Epithelial cell of proximal tubule (primary cell): ENCODE measurements at places on chromosomes 1 and 21. TPM values are rescaled to one million over a fixed set of nuclear protein-coding genes. Genes with fewer than 3 reads are reported as not detected.

DNA sequence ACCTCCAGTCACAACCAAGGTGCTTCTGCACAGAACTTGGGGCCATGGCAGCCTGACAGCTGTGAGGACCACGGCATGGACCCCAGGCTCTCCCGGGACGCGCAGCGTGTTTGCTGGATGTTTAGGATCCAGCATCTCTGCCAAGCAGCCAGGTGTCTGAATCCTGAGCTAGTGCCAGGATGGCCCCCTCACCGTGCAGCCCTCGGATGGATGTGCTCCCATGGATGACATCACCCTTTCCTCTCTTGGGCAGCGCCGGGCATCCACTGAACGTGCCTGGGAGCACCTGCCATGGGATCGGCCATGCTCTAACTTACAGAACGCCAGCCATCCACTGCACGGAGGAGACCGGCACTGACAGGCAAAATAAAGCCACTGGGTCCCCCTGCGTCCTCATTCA is 53.9 kb downstream of the PRDM15 start:
- no peak for DNase-seq

DNA sequence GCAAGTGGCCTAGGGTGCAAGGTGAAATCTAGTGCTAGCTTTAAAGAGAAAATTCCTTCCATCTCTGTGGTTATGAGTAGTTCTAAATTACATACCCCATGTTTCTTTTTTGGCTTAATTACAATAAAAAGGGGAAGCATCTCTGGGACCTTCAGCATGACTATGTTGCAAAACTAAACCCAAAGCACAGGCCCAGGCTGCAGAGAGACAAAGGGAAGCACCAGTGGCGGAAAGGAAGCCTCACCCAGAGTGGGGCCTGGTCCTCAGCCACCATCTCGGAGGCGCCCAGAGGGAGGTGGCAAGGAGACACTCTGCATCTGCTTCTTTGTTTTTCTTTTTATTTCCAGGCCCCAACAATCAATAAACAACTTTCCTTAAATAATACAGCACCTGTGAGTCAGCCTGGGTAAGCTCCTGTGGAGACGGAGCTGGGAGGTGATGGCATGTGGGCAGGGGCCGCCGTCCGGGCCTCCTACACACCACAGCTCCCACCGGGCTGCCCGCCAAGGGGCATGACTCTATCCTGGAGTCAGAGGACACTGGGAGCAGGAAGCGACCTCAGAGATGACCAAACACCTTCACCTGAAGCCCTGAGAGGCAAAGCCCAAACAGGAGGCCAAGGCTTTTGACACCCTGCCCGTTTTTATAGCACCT is 21.7 kb downstream of the ITPKB start:
- DNase-seq = no peak

DNA sequence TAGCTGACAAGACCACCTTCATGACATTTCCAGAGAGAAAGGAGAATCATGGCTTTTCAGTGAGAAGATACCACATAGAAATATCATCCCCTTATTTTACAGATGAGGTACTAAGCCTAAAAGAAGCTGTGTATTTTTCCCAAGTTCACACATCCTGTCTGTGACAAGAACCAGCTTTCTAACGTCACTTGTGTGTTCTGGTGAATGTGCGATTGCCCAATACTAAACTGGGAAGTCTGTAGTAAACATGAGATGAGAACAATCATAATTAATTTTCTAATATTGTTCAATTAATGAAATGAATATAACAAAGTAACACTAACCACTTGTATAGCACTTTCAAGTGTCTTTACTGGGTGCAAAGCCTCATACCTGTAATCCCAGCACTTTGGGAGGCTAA is 46.0 kb downstream of the PTGER3 start:
- DNase-seq = no peak

GRCh38 chr1:208083715-208084085 is 160.5 kb downstream of the PLXNA2 start:
- no peak for DNase-seq

DNA sequence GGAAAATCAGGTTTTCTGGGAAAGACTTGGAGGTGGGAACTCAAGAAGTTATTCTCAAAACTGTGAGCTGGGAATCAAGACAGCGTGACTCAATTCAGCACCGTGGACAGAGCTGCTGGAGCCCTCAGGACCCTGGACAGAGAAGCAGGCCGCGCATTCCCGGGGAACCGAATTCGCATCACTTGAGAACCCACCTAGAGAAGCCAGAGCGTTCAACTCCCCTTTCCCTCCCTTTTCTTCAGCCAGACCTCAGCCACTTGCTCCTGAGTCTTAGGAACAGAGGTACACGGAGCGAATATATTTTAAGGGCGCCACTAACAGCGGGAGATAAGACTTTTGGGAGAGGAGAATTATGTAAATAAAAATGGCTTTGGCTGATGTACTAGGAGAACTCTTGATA is 2.0 kb upstream of the LIN28A start:
- no peak for DNase-seq

- DNase-seq = peak; percentile 15
Measured at GRCh38 chr1:194052514-194053338, 866.3 kb upstream of the B3GALT2 start.

GRCh38 chr1:86481966-86482365 is 13.2 kb downstream of the CLCA1 start:
- DNase-seq = no peak

DNA sequence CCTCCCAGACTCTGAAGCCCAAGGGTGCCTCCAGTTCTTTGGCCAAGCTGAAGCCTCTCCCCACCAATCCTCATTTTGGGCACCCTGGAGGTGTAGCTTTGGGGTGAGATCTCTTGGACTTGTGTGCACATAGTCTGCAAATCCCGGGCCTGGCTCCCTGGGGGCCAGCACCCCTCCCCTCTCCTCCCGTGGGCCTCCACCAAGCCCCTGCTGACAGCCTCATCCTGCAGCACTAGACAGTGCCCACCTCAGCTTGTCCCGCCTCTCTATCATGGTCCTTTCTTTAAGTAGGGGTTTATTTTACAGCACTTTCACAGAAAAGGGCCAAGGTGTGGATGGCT is 3.2 kb downstream of the GJC2 start:
- DNase-seq = no peak

The MYOCOS gene
- 0.07 TPM in 1 of 2 replicates, not detected in the other for total RNA-seq

- no peak for DNase-seq
Measured at GRCh38 chr1:12620488-12620865, 2.5 kb upstream of the DHRS3 start.

DNA sequence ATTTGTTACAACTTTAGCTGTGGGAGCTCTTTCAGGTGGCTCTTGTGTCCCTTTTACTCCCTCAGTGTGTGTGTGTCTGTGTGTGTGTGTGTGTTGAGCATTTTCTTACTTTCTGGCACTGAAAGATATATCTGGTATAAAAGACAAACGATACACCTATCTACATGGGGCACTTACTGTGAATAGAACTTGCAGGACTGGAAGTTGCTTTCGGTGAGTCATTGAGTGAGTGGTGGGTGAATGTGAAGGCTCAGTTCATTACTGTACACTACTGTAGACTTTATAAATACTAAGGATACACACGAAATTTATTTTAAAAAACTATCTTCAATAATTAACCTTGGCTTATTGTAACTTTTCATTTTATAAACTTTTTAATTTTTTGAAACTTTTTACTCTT is 38.7 kb downstream of the BTBD8 start:
- no peak for DNase-seq

The ADORA3 gene
- total RNA-seq = not detected in 2 replicates

- DNase-seq = no peak
Measured at GRCh38 chr21:39105341-39105765, 77.9 kb downstream of the PSMG1 start.

DNA sequence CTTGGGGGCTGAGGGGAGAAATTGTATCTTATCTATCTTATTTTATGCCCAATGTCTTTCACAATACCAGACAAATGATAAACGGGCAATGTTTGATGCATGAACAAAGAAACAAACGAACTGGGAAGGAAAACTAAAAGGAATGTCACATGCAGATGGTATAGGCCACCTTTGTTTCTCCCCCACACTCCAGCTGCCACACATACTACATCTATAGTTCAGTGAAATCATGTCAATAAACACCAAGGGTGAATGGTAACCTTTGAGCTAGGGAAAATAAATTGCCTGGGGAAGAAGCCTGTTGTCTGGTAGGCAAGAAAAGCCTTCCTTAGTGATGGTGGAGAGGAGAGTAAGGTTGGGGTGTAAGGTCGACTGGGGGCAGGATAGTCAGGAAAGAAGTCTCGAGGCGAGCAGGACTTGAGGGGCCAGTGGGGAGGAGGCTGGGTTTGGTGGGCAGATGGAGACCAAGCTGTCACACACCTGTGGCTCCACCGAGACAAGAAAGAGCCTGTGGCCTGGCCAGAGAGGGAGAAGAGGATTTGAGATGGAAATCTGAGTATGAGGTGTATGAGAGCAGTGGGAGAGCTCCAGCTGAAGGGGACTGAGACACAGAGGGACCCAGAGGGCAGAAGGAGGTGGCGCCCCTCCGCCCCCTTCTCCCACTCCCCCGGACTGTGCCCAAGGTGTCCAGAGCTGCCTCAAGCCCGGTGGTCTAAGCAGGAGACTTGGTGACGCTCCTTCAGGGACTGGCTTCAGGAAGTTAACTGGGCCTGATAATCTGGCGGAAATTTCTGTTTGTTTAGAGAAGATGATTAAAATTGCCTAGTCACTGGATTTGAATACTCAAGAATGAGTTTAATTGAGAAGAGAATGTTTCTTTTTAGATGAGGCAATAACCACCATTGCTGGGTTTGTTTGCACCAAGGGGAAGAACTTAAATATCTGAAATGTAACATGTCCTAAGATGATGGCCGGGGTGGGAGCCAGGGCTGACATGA is 37.3 kb downstream of the ATF3 start:
- DNase-seq = no peak

GRCh38 chr1:169586395-169587255 is at the start of gene F5:
TSS of gene F5 (minus strand) at chr1:169586481. CDS start at chr1:169586386, 95 bp downstream.
- DNase-seq = no peak

The RHCE gene
- 0.22 TPM in 1 of 2 replicates, not detected in the other for total RNA-seq

- no peak for DNase-seq
Measured at GRCh38 chr1:35962952-35963351, 32.0 kb downstream of the AGO3 start.

The FAM72C gene
- 2.7 and 6.2 TPM in 2 replicates for total RNA-seq

The FCRL5 gene
- not detected in 2 replicates for total RNA-seq

DNA sequence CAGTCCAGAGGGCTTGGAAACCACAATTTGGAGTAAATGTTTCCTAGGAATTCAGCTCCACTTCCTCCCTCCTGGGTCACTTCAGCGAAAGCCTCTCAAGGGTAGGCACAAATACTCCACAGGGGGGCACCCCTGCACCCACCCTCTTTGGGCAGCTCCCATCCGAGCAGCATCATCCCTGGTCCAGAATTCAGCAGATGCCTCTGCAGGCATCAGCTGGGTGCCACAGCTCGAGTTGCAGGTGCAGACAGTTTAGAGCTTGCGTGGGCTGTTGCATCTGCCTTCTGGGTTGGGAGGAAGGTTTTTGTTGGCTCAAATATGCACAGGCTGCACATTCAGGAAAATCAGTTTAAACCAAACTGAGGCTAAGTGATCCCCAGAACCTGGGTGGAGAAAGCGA is 25.0 kb downstream of the KANK4 start:
- no peak for DNase-seq

DNA sequence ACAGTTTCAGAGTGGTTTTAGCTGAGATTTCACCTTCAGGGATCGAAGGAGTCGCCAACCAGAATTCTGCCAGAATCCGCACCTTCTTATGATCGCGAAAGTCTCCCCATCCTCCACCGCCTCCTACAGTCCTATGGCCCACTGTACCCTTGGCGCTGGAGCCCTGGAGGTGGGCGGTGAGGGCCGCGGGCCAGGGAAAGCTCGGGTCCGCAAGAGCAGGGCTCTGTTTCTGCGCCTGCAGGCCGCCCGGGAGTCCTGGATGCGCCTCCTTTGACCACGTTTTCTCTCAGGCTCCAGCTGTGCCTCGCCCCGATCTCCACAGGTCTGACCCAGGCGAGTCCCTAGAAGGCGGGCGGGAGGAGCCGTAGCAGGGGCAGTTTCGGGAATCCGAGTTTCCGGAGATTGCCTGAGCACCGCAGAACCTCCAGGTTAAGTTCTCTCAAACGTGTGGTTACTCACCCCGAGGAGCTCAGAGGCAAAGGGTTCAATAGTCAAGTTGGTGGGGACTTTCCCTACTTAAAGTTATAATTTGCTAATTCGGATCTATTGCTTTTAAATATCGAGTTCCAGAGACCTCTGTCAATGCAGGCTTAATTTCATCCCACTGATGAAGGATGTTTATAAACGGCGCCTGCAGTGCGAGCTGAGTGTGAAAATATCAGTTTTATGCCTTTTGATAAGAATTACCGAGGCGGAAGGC is 3.2 kb upstream of the LHX8 start:
- DNase-seq = no peak

DNA sequence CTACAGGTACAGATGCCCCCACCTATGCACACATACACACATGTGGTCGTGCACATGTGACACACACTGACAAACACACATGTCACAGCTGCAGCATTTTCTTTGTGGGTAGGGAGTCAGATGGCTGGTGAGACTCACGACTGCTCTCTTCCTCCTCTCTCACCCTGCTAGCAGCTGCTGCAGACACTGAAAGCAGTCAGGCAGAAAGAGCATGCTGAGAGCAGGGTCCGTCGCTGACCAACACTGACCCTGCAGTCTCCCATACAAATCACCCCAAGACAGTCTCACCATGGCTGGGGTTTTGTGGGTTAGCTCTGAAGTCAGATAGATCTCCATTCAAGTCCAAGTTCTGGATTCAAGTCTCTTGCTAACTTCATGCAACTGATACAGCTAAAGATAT is 188.3 kb downstream of the ASTN1 start:
- DNase-seq = no peak

GRCh38 chr1:218620956-218621355 is 275.8 kb downstream of the TGFB2 start:
- no peak for DNase-seq

GRCh38 chr1:189693140-189693539 is 784.5 kb downstream of the BRINP3 start:
- no peak for DNase-seq

GRCh38 chr1:18924221-18924691 is 21.9 kb upstream of the ALDH4A1 start:
- DNase-seq = no peak

GRCh38 chr21:44485796-44486195 is 30.5 kb downstream of the LRRC3 start:
- no peak for DNase-seq

The SMCP gene
- total RNA-seq = not detected in 2 replicates

DNA sequence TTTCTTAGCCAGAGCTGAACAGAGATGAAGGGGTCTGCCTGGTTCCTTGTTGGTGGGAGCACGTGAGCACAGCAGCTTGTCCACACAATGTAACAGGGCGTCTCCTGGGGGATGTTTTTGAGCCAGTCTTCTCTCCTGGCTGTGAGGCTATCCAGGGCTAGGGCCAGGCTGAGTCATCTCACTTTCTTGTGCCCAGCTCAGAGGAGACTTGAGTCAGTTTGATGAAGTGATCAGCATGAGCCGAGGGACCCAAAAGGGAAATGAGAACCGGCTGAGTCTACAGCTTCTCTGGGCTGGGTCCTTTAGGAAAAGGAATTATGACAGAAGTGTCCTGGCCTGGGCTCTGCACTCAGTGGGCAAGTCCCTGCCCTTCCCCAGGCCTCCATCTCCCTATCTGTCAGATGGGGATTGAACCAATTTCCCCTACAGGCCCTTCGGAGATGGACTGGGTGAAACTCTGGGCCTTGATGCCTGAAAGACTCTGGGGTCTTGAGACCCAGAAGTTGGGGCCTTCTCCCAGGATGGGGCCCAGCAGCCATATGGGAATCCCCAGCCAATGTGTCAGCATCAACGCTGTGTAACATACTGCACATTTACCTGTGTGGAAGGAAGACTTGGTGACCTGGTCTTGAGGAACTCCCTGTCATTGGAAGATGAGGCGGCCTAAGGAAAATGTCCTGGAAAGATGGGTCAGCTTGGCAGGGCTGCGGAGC is 36.6 kb downstream of the DMRTB1 start:
- no peak for DNase-seq

GRCh38 chr1:44826375-44827196 is 16.5 kb downstream of the PTCH2 start:
- no peak for DNase-seq
